ENCODE measurements at places on chromosomes 11 and 22. TPM values are rescaled to one million over a fixed set of nuclear protein-coding genes. Genes with fewer than 3 reads are reported as not detected.

The OR5M8 gene
- not detected for total RNA-seq

The PKDREJ gene
- total RNA-seq = under 0.01 TPM

The ADAMTS8 gene
- 28.8 TPM for total RNA-seq

The CDC45 gene
- total RNA-seq = 2.1 TPM

The PHETA2 gene
- 21.3 TPM for total RNA-seq

The MICAL2 gene
- 239 TPM for total RNA-seq

The GNB1L gene
- 7.9 TPM for total RNA-seq

The SERPING1 gene
- total RNA-seq = 237 TPM
